ENCODE measurements at places on chromosomes 3 and 15. TPM values are rescaled to one million over a fixed set of nuclear protein-coding genes. Genes with fewer than 3 reads are reported as not detected.

The SLC22A14 gene
- not detected for total RNA-seq

The APBA2 gene
- total RNA-seq, result 7.2 TPM

The HYAL3 gene
- 3.7 TPM for total RNA-seq

The PEAK1 gene
- total RNA-seq, result 17.0 TPM

The C3orf49 gene
- not detected for total RNA-seq

The RPP25 gene
- 0.53 TPM for total RNA-seq

The GPR149 gene
- not detected for total RNA-seq

The WDR49 gene
- total RNA-seq, result not detected

The MINDY2 gene
- 6.9 TPM for total RNA-seq

The CPN2 gene
- total RNA-seq, result not detected

The XCR1 gene
- not detected for total RNA-seq

The COL6A5 gene
- not detected for total RNA-seq

The NLGN1 gene
- 2.0 TPM for total RNA-seq

The CPNE9 gene
- not detected for total RNA-seq

The NR1I2 gene
- not detected for total RNA-seq

The VGLL3 gene
- total RNA-seq, result 43.0 TPM

The ASB14 gene
- not detected for total RNA-seq

The ZBBX gene
- total RNA-seq, result not detected

The STX19 gene
- not detected for total RNA-seq

The ST3GAL6 gene
- total RNA-seq, result 0.58 TPM

The CCR9 gene
- total RNA-seq, result not detected

The CEMIP gene
- 3.0 TPM for total RNA-seq

The NGLY1 gene
- 31.7 TPM for total RNA-seq

The SAMMSON gene
- total RNA-seq, result not detected

Measured in myometrial cell (primary cell).